ENCODE measurements at places on chromosomes 5 and 9. TPM values are rescaled to one million over a fixed set of nuclear protein-coding genes. Genes with fewer than 3 reads are reported as not detected.

The PPP3R2 gene
- not detected for total RNA-seq

The GDA gene
- total RNA-seq = not detected

The RORB gene
- not detected for total RNA-seq

The DOK3 gene
- 3.7 TPM for total RNA-seq

The SPAAR gene
- total RNA-seq = not detected

The TXNDC8 gene
- total RNA-seq = not detected

The POU5F2 gene
- total RNA-seq = 1.9 TPM

The SERF1A gene
- 13.8 TPM for total RNA-seq

The SPATA31D4 gene
- not detected for total RNA-seq

The MCTP1 gene
- not detected for total RNA-seq

The C1QTNF3 gene
- 7.0 TPM for total RNA-seq

The PPP2R2B gene
- 3.1 TPM for total RNA-seq

The TSTD2 gene
- 18.4 TPM for total RNA-seq

The GEMIN5 gene
- total RNA-seq = 19.1 TPM

The GPR151 gene
- not detected for total RNA-seq
